NCI-H2081 treated with DMSO at 0.1 percent for 48 hours (cell line): ENCODE measurements at places on chromosomes 6 and 20.

DNA sequence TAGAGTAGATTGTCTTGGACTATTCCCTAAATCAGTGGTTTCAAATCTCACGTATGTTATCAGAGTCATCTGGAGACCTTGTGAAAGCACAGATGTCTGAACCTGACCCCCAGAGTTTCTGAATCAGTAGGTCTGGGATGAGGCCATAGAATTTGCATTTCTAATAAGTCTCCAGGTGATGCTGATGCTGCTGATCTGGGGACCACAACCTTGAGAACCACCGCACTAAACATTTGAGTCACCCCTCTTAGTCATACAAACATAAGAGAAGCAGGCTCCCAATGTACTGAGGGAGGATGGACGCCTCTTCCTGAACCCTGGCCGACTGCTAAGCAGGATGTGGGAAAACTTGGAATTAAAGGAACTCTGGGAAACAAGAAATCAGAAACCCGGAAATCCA lies 187.8 kb upstream of the PRDM1 start:
- DNase-seq, result no peak

DNA sequence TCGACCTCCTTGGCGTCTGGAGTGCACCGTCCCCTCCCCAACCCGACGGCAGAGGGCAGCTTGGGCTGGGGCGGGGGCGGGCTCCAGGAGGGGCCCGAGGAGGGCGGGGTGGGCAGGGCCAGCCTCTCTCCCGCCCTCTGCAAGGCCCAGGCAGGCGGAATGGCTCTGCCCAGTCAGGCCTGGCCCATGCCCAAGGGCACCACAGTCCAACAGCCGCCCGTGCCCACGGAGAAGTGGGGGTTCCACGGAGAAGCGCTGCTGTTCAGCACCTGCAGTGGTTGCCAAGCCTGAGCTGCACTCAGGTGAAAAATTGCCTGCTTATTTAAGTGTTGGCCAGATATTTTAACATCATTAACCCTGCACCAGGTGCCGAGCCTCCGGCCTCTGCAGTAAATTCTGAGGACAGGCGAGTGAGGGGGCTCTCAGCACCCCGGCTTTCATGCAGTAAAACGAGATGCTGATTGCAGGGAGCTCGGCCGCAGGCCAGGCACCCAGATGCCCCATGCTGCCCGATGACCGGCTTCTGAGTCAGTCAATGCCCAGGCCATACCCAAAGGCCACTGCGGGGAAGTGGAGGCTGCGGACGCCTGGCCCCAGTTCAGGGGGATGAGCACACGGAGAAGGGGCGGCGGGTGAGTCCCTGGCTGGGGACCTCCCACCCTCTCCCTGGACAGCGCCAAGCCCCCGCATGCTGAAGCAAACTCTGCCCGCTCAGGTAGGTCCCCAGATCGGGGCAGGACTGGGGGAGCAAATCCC lies at the start of gene SRMS:
TSS of gene SRMS (minus strand) at position 25 of the 756 bp plus-strand sequence. CDS start 286 bp downstream, outside the sequence.
- DNase-seq, result no peak

GRCh38 chr6:165976684-165977083 lies 191.0 kb downstream of the TBXT start:
- DNase-seq, result no peak

- DNase-seq, result peak; percentile 38
Observed at GRCh38 chr6:93341900-93342613, 77.3 kb downstream of the EPHA7 start.

DNA sequence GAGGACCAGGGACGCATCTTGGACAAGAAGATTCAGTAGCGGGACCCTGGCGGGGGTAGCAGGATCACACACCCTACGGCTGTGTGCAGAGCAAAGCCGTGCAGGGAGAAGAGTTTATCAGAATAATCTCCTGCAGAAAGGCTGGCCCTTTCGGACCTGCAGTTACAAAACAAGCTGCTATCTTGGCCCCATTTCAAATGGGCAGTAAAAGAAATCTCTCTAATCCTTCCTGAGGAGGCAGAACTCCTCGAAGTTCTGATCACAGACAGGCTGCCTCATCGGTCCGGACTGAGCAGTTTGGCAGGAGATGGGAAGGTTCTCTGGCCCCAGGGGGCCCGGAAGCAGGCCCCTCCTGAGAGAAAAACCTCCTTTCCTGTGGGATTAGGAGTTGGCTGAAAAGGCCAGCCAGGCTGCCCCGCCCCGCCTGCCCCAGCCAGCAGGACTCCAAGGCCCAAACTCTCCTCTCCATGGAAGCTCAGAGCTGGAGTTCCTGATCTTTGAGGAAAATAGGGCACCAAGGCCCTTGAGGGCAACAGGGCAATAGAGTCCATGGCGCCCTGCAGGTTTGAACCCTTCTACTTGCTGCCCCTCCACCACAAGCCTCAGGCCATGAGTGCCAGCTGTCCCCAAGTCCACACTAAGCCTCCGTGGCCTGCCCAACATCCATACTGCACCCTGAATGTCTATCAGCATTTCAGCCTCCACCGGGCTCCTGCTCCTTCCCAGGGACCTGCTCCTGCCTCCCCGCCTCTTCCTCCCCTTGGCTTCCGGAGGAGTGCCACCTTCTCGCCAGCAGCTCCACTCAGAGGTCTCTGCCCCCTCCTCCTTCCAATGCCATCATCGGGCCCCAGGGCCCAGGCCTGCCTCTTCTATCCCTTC lies 141.3 kb downstream of the PREX1 start:
- no peak for DNase-seq

DNA sequence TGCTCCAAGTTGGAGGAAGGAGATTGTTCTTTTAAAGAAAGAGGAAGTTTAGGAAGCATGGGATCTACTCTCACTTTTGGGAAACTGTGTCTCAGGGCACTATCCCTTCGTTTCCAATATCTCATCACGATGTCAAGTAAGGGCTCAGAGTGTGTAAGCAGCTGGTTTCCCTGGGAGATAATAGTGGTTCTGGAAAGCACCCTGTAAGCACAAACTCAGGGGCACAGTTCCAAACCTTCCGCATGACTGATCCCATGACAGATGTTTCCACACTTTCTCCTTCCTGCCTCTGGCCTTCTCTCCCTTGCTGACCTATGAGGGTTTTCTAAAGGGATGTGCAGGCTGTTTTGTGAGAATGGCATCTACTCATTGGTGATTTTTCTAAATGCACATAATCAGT lies 33.9 kb downstream of the ADTRP start:
- no peak for DNase-seq

- DNase-seq, result no peak
Observed at GRCh38 chr6:38436726-38437465, 202.8 kb downstream of the BTBD9 start.

GRCh38 chr20:41456351-41456750 lies 89.7 kb upstream of the EMILIN3 start:
- no peak for DNase-seq

- DNase-seq, result no peak
Observed at GRCh38 chr6:2748183-2748582, 2.5 kb downstream of the MYLK4 start.

DNA sequence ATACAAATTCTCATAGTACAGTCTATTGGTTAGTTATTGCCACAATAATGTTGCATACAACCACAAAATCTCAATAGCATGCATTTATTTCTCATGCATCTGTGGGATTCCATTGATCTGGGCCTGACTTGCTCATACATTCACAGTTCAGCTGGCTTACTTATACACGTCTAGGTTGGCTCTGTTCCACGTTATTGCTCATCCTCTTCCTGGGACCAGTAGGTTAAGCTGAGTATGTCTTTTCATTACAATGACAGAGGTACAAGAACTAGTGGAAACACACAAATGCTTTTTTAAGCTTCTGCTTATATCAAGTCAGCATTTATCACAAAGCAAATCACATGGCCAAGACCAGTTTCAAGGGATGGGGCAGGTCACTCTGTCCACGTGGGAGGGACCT lies 485.3 kb upstream of the BTBD3 start:
- DNase-seq, result no peak

- DNase-seq, result no peak
Observed at GRCh38 chr6:47817749-47818148, 35.9 kb downstream of the OPN5 start.

DNA sequence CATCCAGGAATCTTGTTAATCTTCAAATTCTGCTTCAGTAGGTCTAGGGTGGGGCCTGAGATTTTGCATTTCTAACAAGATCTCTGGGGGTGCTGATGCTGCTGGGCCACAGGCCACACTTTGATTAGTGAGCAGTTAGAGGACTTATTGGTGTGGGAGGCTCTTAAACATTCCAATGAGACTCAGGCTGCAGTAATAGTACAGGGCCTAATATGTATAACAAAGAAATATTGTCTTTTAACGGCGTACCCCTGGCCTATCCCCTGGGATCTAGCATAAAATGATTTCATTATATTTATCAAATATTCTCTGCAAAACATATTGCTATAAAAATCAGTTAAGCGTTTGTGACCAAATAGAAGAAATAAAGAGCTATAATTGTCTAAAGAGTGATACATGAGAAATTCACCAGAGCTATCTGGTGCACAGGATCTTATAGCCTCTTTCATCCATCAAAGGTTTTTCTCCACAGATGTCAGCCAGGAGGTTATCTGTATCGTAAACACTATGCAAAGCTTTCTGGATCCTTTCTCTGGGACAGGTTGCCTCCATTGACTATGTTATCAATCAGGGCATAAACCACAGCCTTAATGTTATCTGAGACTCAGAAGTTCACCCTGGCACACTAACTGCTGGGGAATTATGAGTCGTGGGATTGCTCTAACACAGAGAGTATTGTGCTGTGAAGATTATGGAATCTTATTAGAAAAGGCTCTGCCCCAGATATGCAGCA lies 488.5 kb upstream of the MAP3K7 start:
- no peak for DNase-seq

DNA sequence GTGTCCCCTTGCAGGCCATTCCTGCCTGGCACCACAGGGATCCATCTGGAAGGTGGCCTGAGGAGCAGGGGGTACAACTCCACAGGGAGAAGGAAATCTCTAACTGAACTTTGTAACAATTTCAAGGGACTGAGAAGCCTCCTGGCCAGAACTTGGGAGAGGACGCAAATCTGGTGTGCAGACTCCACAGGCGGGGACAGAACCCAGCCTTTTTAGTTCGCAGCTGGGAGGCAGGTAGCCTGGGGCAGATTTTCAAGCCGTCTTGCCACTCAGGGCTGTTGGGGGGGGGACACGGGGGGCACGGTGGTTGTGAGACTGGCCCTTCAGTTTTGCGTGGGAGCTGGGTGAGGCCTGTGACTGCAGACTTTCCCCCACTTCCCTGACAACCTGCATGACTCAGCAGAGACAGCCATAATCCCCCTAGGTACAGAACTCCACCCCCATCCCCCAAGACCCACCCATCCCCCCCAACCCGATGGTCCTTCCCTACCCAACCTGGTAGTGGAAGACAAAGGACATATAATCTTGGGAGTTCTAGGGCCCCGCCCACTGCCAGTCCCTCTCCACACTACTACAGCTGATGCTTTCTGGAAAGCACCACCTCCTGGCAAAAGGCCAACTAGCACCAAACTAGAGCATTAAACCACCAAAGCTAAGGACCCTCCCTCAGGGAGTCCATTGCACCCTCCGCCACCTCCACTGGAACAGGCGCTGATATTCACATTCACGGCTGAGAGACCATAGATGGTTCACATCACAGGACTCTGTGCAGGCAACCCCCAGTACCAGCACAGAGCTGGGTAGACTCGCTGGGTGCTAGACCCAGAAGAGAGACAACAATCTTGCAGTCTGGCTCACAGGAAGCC lies 3.0 kb upstream of the HUS1B start:
- no peak for DNase-seq

DNA sequence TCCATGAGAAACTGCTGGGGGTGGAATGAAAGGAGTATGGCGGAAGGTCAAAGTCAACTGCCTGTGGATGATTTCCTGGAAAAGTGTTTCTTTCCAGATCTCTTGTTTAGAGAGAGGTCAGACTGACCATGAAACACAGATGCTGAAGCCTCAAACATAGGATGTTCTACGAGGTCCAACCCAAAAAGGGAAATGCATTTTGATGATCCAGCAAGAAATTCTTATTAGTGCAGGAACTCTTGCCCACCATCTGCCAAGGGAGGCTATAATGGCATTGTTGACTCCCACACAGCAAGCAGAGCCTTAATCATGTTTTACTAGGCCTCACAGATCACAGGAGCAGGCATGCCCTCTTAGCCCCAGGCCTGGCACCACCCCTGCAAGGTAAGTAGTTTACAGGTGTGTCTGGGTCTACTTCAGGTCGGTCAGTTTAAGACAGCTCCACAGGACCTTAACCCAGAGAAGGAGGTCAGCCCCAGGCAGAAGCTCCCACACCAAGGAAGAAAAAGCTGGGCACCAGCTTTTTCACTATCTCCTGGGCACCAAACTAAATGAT lies 67.6 kb upstream of the CNKSR3 start:
- DNase-seq, result no peak

DNA sequence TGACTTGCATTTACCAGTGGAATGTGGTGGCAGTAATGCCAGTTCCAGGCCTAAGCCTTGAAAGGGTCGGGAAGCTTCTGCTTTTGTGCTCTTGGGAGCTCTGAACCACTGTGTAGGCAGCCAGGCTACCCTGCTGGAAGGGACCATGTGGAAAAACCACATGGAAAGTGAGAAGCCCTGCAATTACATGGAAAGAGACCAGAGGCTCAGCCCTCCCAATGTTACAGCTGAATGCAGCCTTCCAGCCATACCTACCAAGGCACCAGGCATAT lies 14.9 kb upstream of the KCNB1 start:
- no peak for DNase-seq

DNA sequence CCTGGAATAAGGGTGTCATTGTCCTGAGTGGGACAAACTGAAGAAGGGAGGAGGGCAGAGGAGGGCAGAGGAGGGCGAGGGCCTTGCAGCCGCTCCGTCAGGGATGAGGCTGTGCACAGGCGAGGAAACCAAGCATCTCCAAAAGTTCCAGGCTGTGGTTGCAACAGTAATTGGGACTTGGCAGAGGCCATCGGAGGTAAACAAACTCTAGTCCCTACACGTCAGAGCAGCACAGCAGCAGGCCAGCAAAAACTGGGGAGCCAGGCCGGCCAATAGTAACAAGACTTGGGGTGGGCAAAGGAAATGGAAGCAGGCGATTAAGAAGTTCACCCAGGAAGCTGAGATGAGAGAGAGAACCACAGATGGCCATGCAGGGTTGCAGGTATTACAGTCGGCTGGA lies 142.8 kb downstream of the SMOC2 start:
- DNase-seq, result no peak

GRCh38 chr20:47950124-47950912 lies 165.0 kb upstream of the SULF2 start:
- no peak for DNase-seq

GRCh38 chr20:23588434-23589403 lies 17.0 kb downstream of the CST9 start:
- DNase-seq, result no peak

DNA sequence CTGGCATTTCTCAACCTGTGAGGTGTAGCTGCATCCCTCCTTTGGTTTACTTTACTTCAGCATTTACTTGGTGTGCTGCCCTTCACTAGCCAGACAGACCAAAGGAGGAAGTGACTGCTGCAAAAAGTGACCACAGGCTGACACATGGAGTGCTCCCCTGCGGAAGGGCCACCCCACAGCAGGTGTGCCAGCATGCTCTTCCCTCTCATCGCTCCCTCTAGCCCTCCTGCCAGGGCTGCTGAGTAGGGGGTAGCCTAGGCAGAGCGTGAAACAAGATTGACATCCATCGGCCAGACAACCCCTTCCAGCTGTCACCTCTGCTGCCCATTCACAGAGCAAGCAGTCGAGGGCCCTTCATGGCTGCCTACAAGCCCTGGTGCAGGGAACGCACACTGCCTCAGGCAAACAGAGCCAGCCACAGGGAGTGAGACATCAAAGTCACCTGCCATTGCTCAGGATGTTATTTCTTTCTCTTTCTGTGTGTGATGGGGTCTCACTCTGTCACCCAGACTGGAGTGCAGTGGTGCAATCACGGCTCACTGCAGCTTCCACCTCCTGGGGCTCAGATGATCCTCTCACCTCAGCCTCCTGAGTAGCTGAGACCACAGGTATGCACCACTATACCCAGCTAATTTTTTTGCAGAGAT lies 102.0 kb upstream of the RPS6KA2 start:
- DNase-seq, result no peak

GRCh38 chr6:1324936-1325335 lies 13.0 kb downstream of the FOXQ1 start:
- no peak for DNase-seq
